ENCODE measurements at places on chromosomes 16 and 17.

GRCh38 chr17:40251576-40251975 is 32.5 kb downstream of the WIPF2 start:
- H3K27me3 ChIP-seq = no peaks in the 10 kb centered on the region
- H3K27ac ChIP-seq = peak overlapping the region; percentile 13
- H3K4me1 ChIP-seq = peaks cover 28% of the 10 kb centered on the region
- H3K4me3 ChIP-seq = no peak overlapping the region
- DNase-seq = no peak
- H3K36me3 ChIP-seq = peaks cover 5% of the 10 kb centered on the region

DNA sequence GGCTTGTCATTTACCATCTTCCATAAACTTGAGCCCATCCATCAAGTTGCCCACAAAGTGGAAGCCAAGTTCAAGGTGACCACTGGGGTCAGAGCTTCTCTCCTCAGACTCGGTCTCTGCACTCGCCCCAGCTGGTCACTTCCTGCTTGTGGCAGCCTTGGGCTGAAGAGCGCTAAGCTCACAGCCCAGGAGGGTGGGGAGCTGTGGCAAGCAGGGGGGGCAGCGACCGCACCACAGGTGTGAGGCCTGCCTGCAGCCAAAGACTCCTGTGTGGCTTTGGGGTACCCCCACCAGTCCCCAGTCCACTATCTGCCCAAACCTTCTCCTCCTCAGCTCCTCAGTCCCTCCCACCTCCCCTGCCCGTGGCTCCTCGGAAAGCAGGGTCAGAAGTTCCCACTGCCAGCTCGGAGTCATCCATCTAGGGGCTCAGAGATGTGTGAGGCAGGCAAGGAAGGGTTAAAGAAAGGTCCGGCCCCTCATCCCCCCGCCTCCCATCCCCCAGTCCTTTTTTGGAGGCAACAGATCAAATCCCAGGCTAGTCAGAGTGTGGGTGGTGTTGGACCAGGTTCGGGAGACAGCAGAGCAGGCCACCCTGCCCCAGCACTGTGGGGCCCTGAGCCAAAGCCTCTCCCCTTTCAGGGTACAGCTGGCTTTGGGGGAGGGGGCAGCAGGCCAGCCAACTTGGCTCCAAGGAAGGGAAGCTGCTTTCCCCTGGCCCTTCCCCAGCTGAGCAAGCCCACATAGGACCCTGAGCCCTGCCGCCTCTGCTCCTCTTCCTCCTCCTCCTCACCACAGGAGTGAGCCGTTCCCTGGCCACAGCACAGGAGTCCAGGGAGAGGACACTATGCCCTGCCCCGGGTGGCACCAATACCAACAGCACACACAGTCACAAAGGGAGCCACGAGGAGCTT is 3.2 kb downstream of the CSF3 start:
- H3K27me3 ChIP-seq = peaks cover 4% of the 10 kb centered on the region
- H3K36me3 ChIP-seq = peaks cover 4% of the 10 kb centered on the region
- peaks cover 19% of the 10 kb centered on the region for H3K4me1 ChIP-seq
- DNase-seq = no peak
- peak overlapping the region; percentile 7 for H3K27ac ChIP-seq

GRCh38 chr16:19071811-19072777 is 4.7 kb downstream of the COQ7 start:
- H3K36me3 ChIP-seq = peaks cover 11% of the 10 kb centered on the region
- H3K27me3 ChIP-seq = no peaks in the 10 kb centered on the region
- peaks cover 4% of the 10 kb centered on the region for H3K4me1 ChIP-seq
- no peak for DNase-seq
- peak overlapping the region; percentile 42 for H3K27ac ChIP-seq

- no peaks in the 10 kb centered on the region for H3K36me3 ChIP-seq
- peaks cover 14% of the 10 kb centered on the region for H3K4me1 ChIP-seq
- no peak within 1 kb of the TSS for H3K27ac ChIP-seq
- no peak for DNase-seq
- peaks cover 38% of the 10 kb centered on the region for H3K27me3 ChIP-seq
Observed at GRCh38 chr16:89575247-89576152, at the start of gene CPNE7. CPNE7 (plus strand) TSS chr16:89575758; CDS start chr16:89575898, 140 bp downstream.

GRCh38 chr17:28178800-28179199 is 136.3 kb downstream of the NLK start:
- peaks cover 6% of the 10 kb centered on the region for H3K36me3 ChIP-seq
- H3K27me3 ChIP-seq = no peaks in the 10 kb centered on the region
- peaks cover 7% of the 10 kb centered on the region for H3K4me1 ChIP-seq

- no peak for DNase-seq
- peaks cover 7% of the 10 kb centered on the region for H3K36me3 ChIP-seq
- H3K27me3 ChIP-seq = peaks cover 10% of the 10 kb centered on the region
Observed at GRCh38 chr16:89253548-89254287, 36.2 kb downstream of the ZNF778 start.

- peaks cover 5% of the 10 kb centered on the region for H3K4me1 ChIP-seq
- no peaks in the 10 kb centered on the region for H3K36me3 ChIP-seq
- DNase-seq = no peak
- H3K4me3 ChIP-seq = no peak overlapping the region
- H3K27me3 ChIP-seq = peaks cover 12% of the 10 kb centered on the region
Observed at GRCh38 chr16:56050916-56051315, 140.4 kb upstream of the GNAO1 start.

- H3K27ac ChIP-seq = no peak overlapping the region
- H3K27me3 ChIP-seq = peaks cover 66% of the 10 kb centered on the region
Observed at GRCh38 chr17:79814974-79815835, 18.3 kb upstream of the CBX8 start.

- peaks cover 17% of the 10 kb centered on the region for H3K27me3 ChIP-seq
Observed at GRCh38 chr17:66945147-66945835, 19.2 kb upstream of the CACNG4 start.

All from type B pancreatic cell (in vitro differentiated cells).